ENCODE measurements at places on chromosomes 3 and 15.
A peak's percentile ranks its signal among the peaks of the same experiment; 100 is the strongest.

DNA sequence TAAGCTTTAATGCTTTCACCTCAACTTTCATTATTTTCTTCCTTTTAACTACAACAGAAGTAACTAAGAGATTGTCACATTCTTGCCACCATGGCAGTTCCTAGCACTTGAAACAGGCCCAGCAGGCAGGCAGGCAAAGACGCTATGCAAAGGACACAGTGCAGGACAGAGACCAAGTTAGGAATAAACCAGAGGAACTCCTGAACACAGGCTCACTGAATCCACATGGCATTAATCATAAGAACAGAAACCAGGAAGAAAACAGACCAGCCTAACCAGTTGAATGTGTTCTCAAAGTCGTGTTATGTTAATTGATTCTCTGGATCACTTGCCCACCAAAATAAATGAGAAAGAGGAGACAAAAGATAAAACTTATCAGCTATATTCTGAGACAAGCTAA, 397.6 kb downstream of the TBL1XR1 start:
- no peak for DNase-seq

DNA sequence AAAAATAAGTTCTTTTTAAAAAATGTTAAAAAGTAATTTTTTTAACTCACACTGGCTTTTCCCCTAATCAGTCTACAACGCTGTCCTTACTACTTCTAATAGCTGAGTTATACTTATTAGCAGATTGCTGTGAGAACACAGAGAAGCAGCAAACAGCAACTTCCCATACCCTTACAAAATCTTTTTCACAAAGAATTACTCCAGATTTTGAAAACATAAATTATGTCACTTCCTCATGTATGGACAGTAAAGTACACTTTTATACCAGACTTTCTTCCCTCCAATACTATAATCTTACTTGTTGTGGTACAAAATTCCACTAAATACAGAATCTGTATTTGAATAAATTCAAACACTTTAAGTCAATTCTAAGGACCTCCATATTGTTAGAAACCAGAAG, 2.1 kb downstream of the PHC3 start:
- no peak for DNase-seq

- no peak for DNase-seq
Measured at GRCh38 chr3:29484633-29485032, 203.8 kb downstream of the RBMS3 start.

DNA sequence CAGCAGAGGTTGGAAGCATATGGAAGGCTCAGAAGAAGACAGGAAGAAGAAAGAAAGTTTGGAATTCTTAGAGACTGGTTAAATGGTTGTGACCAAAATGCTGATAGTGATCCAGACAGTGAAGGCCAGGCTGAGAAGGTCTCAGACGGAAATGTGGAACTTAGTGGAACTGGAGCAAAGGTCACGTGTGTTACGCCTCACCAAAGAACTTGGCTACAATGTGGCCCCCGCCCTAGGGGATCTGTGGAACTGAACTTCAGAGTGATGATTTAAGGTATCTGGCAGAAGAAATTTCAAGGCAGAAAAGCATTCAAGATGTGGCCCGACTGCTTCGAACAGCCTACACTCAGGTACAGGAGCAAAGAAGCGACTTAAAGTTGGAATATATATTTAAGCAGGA, 83.1 kb downstream of the MYO5A start:
- no peak for DNase-seq

GRCh38 chr3:45232521-45232920, 6.4 kb upstream of the TMEM158 start:
- no peak for DNase-seq

DNA sequence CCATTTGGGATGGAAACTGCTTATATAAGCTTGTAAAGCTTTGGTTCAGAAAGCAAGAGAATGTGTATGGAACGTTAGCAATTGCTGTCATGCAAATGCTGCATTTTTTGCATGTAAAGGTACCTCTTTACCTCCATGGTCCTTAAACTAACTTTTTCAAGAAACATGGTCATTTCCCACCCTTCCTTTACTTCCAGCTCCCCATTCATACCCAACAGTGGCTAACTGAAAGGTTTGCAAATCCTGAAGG, 84.3 kb downstream of the SMAD3 start:
- DNase-seq, result no peak

DNA sequence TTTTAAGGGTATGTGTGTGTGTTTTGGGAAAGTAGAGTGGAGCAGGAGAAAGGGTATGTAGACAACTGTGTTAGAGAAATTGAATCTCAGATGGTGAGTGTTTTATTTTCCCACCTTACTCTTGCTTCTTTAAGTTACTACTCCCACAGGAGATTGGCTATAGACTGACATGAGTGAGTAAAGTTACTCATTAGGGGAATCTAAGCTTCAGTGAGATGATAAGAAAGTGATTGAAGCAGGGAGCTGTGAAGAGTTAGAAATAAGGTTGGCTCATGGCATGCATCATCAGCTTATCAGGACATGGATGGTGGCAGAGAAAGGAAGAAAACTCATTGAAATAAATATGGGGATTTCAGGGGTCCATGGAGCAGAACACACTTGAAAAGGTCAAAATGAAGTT, 88.9 kb downstream of the MBNL1 start:
- no peak for DNase-seq

DNA sequence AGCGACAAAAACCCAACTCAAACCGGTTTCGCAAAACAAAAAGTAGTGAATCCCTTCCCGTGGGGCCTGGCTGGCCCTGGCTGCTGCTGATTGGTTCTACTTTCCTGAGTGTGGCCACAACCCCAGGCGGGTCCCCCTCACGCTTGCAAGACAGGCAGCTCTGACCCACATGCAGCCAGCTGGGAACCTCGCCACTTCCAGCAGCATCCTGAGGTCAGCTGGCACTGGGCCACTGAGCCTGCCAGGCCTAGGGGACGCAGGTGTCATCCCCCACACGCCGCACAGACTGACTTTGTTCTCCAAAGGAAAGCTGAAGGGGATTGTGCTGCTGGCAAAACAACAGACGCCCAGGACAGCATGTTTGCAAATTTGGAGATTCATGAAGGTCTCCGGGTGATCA, 111.1 kb downstream of the TPRA1 start:
- no peak for DNase-seq

DNA sequence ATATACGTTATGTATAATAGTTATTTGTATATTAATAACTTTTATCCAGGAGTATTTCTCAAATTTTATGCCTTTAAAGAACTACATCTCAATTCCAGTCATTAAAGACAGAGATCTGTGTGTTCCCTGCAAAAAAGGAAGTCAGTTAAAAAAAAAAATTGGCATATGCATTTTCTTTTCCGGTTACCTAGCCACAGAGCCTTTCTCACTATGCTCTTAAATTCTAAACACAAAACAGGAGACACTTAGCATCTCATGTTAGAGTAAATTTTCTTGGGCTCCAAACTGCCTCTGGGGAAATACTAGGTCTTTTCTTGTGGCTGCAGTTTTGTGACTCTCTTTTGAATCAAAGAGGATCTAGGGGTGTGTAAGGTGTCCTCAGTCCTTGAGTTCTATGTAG, 105.9 kb downstream of the KCNH8 start:
- DNase-seq, result no peak

DNA sequence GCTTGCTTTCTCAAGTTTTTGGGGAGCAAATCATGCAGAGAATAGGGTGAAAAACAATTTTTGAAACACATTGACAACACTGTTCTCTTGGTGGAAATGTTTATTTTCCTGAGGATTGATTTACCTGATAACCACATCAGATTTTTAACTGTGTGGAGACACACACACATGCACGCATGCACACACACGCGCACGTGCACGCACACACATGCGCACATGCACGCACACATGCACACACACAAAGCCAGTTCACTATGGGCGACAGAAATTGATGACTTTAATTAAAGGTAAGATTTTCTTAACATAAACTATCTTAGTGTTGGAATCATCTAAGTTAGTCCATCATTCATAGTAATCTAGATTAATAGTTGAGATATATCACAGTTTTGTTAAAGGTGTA, 15.3 kb downstream of the LMLN start:
- DNase-seq, result no peak

- DNase-seq, result peak; percentile 63
Measured at GRCh38 chr3:99637368-99638111, 854 bp upstream of the COL8A1 start.

DNA sequence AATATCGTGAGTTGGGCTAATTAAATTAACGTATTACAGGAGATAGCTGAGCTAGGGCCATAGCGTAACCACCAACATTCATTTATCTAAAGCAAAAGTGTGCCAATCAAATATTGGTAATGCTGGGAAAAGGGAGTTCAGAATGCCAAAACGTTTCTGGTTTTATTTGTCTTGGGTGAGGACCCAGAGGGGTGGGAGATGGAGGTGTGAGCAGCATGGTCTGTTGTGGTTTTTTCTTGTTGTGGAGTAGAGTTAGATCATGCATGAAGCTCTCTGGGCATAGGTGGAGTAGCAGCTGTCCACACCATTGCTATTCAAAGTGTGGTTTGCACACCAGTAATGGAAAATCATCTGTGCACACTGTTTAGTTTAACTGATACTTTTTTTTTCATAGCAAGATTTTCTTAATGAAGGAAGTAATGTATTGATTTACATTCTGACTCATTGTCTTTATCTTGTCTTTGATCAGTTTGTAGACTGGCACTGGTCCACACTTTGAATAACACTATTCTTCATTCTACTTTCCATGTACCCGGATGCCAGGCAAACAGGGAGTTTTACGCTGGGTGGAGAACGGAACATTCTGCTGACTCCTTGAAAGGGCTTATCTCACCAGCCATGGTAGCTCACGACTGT, 50.8 kb upstream of the CRTC3 start:
- no peak for DNase-seq

- DNase-seq, result no peak
Measured at GRCh38 chr3:45858809-45859543, 17.1 kb upstream of the LZTFL1 start.

GRCh38 chr15:94793641-94794040, 562.3 kb downstream of the MCTP2 start:
- no peak for DNase-seq

DNA sequence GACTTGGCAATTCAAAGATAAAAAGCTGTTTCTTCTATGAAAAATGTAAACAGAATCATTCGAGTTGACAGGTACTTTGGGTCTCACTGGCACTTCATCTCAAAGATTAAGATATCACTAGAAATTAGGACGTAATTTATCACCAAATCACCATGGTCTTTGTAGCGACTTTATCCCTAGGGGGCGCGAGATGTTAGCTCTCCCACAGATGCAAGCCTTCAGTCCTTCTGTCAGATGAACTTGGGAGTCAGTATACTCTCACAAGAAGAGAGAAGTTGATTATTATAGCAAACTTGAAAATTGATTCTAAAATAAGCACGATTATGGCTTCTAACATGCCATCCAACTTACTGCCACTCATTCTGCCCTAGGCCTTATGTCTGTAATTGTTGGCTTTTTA, 150.3 kb downstream of the ALCAM start:
- no peak for DNase-seq

DNA sequence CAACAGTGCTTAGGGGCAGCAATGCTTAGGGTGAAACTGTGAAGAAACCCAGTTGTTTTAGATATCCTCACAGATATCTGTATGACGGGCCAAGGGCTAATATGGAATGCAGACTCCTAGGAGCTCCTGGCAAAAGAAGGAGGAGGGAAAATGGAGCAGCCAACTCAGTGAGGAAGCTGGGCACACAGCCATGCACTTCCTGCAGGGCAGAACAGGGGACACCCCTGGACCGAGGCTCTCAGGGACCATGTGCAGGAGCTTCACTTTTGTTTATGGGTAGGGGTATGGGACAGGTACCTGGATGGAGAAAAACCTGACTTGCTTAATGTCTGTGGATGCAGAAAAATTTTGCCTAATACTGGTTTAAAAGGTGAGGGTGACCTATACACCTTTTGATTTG, 20.2 kb downstream of the NIPA1 start:
- DNase-seq, result no peak

- no peak for DNase-seq
Measured at GRCh38 chr3:66425576-66426114, 75.2 kb downstream of the LRIG1 start.

GRCh38 chr3:134368751-134369105, 5.5 kb downstream of the AMOTL2 start:
- DNase-seq, result no peak

DNA sequence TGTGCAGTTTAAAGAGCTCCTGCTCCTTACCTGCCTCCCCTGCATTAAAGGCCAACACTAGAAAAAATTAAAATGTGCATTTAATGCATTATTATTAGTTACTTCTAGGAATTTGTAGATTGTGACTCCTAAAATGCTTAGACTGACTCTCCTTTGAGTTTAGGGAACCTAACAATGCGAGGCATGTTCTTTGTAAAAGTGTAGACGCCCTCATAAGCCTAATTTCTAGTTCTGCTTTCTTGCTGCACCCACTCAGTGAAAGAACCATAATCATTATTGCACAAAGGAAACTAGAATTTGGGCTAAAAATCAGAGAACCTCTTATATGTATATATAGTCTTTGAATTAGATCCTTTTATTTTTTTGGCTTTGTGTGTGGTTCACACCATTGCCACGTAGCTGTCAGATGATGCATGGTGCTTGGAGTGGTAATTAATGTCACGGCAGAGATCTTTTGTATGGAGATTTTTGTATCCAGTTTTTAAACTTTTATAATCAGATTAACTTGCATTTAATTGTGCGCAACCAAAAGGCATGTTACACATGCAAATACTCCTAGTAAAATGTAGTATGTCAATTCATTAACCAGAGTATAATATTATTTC, 710 bp downstream of the ABHD10 start:
- no peak for DNase-seq

DNA sequence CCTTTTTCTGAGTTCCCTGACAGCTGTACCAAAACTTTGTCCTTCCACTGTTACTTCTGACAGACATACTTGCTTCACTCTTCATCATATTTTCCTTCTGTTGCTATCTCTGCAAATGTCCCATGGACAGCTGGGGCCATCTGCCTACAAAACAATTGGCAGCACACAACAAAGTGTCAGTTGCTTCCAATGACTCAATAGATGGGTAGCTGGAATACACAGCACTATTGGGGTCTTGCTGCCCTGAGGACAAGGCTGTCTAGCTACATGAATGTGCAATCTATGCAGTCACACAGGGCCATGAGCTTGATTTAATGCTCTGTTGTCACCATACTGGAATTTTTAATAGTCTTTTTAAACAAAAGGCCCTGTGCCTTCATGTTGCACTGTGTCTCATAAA, 192.8 kb downstream of the DTWD1 start:
- DNase-seq, result no peak
